ENCODE measurements at places on chromosomes 1 and 21.

- DNase-seq, result no peak
Observed at GRCh38 chr1:243508303-243508713, 252.5 kb downstream of the SDCCAG8 start.

- DNase-seq, result no peak
Observed at GRCh38 chr1:4681026-4681425, 26.6 kb downstream of the AJAP1 start.

- DNase-seq, result no peak
Observed at GRCh38 chr1:6141592-6141991, 38.5 kb downstream of the CHD5 start.

- DNase-seq, result no peak
Observed at GRCh38 chr1:53165408-53165961, 23.0 kb upstream of the SLC1A7 start.

GRCh38 chr1:8133657-8134430 is 107.7 kb upstream of the ERRFI1 start:
- DNase-seq, result peak; percentile 93

GRCh38 chr1:8569242-8569641 is 248.2 kb downstream of the RERE start:
- DNase-seq, result no peak

GRCh38 chr1:12598974-12599373 is 19.0 kb downstream of the DHRS3 start:
- DNase-seq, result no peak

- DNase-seq, result peak; percentile 18
Observed at GRCh38 chr1:159921700-159922504, 3.4 kb downstream of the TAGLN2 start.

GRCh38 chr1:178530502-178530901 is 17.6 kb downstream of the TEX35 start:
- no peak for DNase-seq

DNA sequence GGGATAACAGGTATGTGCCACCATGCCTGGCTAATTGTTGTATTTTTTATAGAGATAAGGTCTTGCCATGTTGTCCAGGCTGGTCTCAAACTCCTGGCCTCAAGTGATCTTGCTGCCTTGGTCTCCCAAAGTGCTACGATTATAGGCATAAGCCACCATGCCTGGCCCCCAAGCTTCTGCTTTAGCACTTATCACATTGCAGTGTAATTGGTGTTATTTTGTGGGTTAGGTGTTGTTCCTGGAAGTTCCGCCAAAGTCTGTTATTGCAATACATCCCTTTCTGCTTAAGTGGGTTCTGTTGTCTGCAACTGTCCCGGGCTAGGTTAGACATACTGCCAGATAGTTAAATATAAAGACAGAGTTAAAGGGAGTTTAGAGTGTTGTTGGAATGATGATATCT is 3.4 kb downstream of the ZCCHC17 start:
- DNase-seq, result no peak

GRCh38 chr1:171985639-171986038 is 144.3 kb downstream of the DNM3 start:
- no peak for DNase-seq

GRCh38 chr21:16072737-16073136 is 343.0 kb downstream of the USP25 start:
- peak; percentile 100 for DNase-seq

DNA sequence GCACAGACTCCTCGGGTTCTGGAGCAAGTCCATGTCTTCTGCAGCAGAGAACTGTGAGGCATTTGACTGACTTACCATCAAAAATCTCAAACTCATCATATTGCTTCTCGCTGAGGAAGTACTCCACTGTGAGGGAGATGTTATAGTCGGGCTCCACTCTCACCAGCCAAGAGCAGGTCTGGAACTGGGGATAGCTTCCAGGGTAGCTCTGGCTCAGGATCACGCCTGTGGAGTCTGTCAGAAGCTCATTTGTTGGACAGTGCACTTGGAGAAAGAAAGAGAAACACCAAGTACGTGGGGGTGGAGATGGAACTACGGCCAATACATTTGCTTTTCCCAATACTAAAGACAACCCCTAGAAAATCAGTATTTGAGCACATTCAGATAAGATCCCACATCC is 111.1 kb downstream of the ZSCAN20 start:
- no peak for DNase-seq

DNA sequence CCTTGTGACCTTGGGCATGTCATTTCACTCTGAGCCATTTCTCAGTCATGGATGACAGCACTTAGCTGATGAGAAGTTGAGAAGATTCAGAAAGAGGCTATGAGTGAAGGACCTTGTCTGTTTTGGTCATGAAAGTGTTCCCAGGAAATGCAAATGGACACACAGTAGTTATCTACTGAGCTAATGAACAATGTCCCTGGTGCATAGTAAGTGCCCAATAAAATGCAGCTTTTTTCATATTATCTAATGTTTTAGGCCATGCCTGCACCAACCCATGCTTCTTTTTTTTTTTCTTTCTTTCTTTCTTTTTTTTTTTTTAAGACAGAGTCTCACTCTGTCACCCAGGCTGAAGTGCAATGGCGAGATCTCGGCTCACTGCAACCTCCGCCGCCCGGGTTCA is 44.4 kb upstream of the EPB41 start:
- DNase-seq, result no peak

DNA sequence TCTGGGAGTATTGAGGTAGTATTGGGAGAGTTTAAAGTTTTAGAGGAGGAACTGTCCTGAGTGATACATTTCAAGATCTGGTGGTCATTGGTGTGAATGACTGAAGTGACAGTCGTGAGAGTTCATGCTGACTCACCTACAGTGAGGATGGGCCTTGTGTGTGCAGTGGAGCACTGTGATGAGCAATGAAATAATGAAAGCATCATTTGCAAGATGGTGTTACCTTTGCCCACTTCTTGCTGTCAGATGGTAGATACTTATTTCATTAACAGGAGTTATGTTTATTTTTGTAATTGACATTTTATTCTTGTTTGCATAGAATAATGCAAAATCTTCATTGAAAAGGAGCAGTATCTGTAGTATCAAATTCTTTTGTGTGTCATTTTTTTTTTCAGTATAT is 29.0 kb downstream of the POU2F1 start:
- no peak for DNase-seq

DNA sequence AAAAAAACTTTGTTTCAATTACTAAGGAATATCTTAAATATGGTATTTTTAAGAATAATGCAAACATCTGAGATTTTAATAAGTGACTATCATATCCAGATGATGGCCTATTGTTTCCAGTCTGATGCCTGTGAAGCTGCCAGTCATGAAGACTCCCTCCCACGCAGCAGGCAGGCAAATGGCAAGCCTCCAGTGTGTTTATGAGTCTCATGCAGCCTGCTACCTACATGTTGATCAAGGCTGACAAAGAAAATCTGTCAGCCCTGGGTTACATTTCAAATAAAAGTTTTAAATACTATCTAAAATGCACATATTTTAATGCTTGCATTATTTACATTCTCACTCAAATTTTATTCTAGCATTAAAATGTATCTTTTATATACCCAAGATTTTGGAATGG is 137.6 kb upstream of the RNPC3 start:
- no peak for DNase-seq

GRCh38 chr1:145901312-145902021 is 8.4 kb downstream of the ITGA10 start:
- DNase-seq, result no peak

GRCh38 chr1:109114342-109114674 is 393 bp downstream of the ELAPOR1 start:
- no peak for DNase-seq

DNA sequence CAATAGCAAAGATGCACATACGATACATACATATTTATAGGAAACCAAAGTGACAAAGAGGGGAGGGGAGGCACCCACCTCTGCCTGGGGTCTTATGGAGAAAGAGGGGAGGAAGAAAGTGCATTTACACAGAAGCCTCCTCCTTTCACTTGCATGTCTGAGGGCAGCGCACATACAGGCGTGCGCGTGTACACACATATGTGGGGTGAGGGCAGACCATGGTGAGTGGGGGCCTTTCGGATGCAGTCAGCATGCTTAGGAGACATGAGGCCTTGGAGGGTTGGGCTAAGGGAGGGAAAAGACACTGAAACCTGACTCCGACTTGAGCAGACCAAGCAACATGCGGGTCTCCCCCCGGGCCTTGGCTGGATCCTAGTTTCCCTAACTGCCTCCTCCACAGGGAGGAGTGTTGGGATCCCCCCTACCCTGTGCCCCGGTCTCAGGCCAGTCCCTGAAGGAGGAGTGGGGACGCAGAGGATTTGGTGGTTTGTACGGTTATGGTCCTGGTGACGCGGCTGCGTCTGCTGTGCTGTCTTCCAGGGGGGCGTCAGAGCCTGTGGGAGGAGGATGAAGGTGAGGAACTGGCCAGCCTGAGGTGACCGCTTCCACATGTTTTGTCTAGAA is 15.2 kb downstream of the LRRC71 start:
- no peak for DNase-seq

DNA sequence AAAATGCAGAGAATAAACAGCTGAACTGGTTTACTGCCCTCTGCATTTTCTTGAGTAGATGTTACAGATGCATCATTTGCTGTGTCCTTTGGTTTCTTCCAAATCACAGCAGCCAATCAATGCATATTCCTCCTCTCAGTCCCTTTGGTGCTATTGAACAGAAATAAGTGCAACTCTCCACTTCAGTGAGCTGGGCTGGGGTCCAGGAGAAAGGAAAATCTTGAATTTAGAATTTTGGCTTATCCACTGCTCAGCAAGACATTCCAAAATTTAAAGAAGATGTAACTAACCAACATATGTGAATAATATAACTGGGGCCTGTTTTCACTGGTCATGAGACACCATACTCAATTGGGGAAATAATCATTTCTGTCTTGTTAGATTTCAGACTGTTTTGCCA is 39.2 kb downstream of the PRMT6 start:
- no peak for DNase-seq

- peak; percentile 75 for DNase-seq
Observed at GRCh38 chr1:226443439-226443838, 35.5 kb upstream of the PARP1 start.

DNA sequence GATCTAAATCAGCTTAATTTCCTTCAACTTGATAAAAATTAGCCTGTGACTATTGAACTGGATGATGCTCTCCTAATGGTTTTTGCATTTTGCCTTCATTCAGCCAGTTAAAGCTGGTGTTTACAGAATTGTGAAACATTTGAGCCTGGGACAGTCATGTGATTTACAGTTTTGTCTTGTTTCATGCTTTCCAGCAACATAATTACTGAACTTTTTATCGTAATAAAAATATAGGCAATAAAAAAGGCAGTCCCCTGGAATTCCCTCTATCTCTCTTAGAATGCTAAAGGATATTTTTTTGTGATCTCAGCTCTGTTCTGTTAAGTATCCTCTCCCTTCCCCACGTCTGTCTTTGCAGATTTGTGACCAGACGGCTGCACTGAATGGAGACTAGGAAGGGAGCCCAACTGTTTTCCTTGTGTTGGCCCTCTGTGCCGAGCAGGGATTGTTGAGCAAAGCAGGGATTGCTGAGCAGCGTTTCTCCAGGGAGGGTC is 70.3 kb upstream of the RGL1 start:
- peak; percentile 50 for DNase-seq

GRCh38 chr1:34970829-34971228 is 14.3 kb downstream of the TMEM35B start:
- DNase-seq, result no peak

GRCh38 chr1:189323091-189323490 is 1154.6 kb downstream of the BRINP3 start:
- DNase-seq, result peak; percentile 70

- peak; percentile 49 for DNase-seq
Observed at GRCh38 chr1:201845331-201846083, 16.6 kb downstream of the IPO9 start.

- DNase-seq, result no peak
Observed at GRCh38 chr1:89901957-89902669, 81.3 kb downstream of the LRRC8D start.

- no peak for DNase-seq
Observed at GRCh38 chr1:43366179-43366578, 1.6 kb downstream of the ELOVL1 start.

DNA sequence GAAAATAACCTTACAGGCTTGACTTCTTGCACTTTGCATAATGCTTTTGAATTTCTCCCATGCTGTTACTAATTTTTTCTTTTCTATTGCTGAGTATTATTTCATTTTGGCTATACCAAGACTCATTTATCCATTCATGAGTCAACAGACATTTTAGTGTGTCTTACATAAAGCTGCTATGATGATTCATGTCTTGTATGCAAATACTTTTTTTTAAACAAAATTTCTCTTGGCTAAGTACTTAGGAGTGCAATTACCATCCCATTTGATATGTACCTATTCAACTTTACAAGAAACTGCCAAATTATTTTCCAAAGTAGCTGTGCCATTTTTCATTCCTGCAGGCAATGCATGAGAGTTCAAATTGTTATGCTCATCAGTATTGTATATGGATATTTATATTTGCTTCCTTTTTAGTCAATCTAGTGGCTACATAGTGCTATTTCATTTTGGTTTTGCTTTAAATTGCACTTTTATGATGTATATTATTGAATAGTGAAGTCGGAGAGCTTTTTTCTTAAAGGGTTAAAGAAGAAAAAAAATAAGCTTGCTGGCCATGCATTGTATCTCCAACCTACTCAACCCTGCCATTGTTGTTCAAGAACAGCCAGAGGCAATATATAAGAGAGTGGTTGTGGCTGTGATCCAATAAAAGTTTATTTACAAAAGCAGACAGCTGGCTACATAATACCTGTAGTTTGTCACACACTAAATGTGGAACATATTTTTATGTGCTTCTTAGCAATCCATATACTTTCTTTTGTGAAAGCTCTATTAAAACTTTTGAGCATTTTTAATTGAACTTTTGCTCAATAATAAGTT is 862.8 kb downstream of the KCNT2 start:
- DNase-seq, result no peak

DNA sequence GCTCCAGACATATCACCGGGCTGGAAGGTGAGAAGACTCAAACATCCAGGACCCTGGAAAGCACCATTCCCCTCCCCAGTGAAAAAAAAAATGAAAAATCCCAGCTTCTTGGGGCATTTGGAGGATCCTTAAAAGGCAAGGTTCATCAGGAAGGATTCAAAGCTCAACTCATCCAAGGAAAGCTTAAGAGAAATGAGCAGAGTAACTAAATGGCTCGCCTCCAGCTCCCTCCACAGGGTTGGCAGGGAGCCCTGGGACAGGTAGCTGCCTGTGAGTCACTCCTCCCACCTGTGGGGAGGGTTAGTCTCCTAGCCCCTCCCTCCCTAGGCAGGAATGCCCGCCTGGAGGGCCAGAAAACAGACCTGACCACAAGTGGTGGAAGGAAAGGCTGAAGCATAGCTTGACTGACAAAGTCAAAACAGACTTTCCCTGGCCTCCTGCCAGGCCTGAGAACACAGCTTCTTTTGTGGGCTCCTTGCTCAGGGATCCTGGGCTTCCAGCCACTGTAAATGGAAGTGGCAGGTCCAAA is 712 bp upstream of the LAMB3 start:
- DNase-seq, result peak; percentile 68

GRCh38 chr1:39525366-39526165 is 34.1 kb downstream of the BMP8A start:
- no peak for DNase-seq

GRCh38 chr1:182634306-182635072 is 30.3 kb upstream of the RGS16 start:
- DNase-seq, result no peak

- no peak for DNase-seq
Observed at GRCh38 chr1:166969074-166969677, 6.2 kb downstream of the ILDR2 start.

- DNase-seq, result no peak
Observed at GRCh38 chr1:151897991-151898431, 11.3 kb downstream of the THEM4 start.

- no peak for DNase-seq
Observed at GRCh38 chr1:203676455-203676854, 49.8 kb downstream of the ATP2B4 start.
